ENCODE measurements at places on chromosomes 2 and 18.

GRCh38 chr2:120798567-120799247, 63.0 kb downstream of the GLI2 start:
- no peak for DNase-seq

GRCh38 chr2:69741229-69741574, 732 bp upstream of the ANXA4 start:
- peak; percentile 71 for DNase-seq

- DNase-seq: peak; percentile 10
Observed at GRCh38 chr2:139963863-139964355, 1183.7 kb upstream of the NXPH2 start.

GRCh38 chr2:28507796-28508764, 12.2 kb downstream of the PLB1 start:
- DNase-seq: peak; percentile 86

- peak; percentile 46 for DNase-seq
Observed at GRCh38 chr18:11733031-11733430, 44.0 kb downstream of the GNAL start.

DNA sequence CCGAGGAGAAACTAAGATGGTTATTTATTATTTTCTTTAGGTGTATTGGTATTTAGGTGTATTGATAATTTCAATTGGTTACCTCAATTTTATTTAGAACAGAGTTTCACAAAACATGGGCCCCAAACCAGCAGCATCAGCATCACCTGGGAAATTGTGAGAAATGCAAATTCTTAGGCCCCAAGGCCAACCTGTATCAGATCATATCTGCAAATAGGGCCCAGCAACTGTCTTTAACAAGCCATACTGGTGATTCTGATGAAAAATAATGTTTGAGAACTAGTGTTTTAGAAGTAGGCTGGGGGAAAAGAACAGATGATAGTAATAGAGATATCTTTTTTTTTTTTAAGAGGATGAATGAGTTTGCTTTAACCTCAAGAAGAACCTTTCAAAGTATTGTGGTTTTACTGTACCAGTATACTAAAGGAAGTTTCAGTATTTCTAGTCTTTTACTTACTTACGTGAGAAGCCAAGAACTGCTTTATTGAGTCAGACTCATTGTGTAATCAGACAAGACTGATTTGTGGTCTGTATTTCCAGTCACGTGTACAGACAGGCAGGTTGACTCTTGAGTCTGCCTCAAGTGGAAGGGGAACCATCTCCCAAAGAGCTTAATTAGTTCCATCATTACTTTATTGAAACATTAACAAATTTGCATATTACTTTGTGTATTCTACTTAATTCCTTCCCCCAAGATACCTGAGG, 60.4 kb upstream of the GAREM1 start:
- DNase-seq: no peak

DNA sequence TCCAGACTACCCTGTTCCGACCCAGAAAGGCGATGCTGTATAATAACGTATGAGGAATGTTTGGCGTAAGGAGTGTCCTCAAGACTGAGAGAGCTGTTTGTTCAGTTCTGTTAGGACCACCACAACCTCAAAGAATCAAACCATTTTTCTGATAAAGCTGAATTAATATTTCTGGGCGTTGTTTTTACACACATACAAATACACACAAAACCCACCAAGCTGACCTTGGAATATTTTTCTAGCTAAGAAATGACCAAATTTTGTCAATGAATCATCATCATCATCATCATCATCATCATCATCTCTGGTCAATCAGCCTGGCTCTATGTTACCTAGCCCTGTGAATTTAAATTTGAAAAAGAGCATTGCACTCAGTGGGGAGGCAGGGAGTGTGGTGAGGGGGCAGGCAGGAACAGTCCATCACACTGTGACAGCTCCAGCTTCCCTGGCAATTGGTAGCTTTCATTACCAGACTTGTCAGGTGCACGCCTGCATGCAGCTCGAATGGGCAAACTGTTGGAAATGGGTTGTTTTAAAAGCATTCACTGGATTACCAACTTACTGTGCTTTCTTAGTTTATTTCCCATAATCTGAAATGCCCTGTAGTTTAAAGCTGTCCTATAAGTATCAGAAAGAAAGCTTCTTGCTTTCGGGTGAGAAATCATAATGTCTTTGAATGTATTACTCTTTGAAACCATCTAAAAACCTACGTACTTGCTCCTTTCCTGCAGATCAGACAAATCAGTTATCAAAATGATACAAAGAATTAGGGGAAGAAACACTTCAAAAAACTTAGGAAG, 6.9 kb upstream of the POU3F3 start:
- no peak for DNase-seq

DNA sequence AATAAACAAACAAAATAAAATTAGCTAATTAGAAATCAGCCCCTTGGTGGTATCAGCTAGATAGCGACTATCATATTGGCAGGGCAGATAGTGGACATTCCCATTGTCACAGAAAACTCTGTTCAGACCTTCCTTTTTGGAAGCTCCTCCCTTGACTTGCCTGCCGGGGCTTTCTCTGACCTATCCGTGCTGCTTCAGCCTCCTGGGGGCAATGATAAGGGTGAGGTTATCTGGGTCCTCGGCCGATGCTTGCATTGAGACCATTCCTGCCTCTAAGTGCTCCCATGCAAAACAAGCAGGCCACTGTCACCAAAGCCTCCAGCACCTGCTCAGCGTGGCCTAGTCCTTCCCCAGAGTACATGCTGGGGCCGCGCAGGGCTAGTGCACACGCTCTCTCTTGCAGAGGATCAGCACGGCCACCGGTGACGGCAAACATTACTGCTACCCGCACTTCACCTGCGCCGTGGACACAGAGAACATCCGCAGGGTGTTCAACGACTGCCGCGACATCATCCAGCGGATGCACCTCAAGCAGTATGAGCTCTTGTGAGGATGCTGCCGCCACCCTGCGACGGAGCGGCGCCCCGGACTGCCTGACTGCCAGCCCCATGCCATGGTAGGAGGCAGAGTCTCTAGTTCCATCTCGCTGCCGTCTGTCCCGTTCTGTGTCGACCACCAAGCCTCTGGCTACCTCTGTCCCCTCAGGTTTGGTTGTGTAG, 27.4 kb downstream of the MPPE1 start:
- DNase-seq: no peak

GRCh38 chr2:136151021-136151971, 33.3 kb upstream of the CXCR4 start:
- DNase-seq: no peak

DNA sequence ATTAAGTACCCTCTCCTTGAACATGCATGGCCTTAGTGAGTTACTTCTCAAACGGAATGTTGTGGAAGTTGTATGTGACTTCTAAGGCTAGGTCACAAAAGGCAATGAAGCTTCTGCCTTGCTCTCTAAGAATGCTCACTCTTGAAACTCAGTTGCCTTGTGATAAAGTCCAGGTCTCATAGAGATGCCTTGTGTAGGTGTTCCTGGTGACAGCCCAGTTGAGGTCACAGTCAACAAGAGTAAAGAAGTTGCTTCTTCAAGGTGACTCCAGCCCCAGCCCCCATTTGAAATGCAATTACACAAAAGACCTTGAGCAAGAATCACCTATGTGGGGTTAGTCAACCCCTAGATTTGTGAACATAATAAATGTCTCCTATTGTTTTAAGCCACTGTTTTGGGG, 35.6 kb downstream of the PTPN2 start:
- DNase-seq: no peak

- DNase-seq: no peak
Observed at GRCh38 chr2:31675485-31675901, 94.8 kb upstream of the SRD5A2 start.

Data from A172 (cell line).